Psoas muscle (tissue), 8 donors: ENCODE measurements at places on chromosomes 4 and X.

DNA sequence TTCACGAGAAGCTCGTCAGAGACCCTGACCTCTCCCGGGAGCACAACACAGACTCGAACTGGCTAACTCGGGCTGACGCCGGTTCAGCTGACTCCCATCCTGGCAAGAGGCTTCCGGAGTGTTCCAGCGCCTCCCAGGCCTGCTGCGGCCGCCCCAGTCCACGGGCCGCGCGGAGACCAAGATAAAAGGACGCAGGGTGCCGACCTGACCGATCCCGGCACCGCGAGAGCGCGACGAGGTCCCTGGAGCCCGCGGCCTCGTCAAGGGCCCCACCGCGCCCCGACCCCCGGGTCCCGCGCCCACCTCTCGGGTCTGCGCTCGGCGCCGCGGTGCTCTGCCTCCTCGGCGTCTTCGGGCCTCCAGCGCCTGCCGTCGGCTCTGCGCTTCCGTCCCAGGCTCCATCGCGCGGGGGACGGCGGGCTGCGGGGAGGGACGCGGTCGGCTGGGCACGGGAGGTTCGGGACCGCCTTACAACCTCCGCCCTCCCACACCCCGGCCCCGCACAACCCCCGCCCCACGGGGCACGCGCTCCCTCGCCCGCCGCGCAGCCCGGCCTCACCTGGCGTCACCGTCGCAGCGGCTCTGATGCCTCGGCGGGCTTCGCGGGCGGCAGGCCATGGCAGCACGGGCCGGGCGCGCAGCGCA lies 426 bp downstream of the SLBP start:
- no peaks in the 10 kb centered on the region for H3K27me3 ChIP-seq
- peak overlapping the region; percentile 98 for H3K27ac ChIP-seq

GRCh38 chr4:114780205-114780604 lies 181.6 kb downstream of the UGT8 start:
- H3K36me3 ChIP-seq: no peaks in the 10 kb centered on the region
- H3K27ac ChIP-seq: no peak overlapping the region
- no peak overlapping the region for H3K4me3 ChIP-seq
- DNase-seq: no peak
- H3K27me3 ChIP-seq: no peaks in the 10 kb centered on the region

DNA sequence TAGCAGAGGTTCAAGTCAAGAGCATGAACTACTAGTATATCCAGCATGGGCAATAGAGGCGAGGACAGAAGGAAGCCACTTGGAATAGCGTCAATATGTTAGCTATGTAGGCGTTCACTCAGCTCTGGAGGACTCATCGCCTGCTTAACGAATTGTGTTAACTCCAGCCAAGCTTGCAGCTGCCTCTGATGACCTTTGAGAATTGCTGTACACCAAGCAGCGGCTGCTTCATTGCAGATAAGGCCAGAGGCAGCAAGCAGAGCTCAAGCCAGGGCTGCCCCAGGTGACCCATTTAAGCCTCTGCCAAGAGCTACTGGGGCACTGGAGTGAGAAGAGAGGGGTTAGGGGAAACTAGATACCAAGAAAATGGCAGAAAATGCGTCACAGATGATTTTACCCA lies 160.2 kb upstream of the IGFBP7 start:
- H3K4me1 ChIP-seq: no peaks in the 10 kb centered on the region
- H3K27me3 ChIP-seq: no peaks in the 10 kb centered on the region
- H3K4me3 ChIP-seq: no peak overlapping the region
- no peak overlapping the region for H3K27ac ChIP-seq
- H3K36me3 ChIP-seq: no peaks in the 10 kb centered on the region
- no peak for DNase-seq

DNA sequence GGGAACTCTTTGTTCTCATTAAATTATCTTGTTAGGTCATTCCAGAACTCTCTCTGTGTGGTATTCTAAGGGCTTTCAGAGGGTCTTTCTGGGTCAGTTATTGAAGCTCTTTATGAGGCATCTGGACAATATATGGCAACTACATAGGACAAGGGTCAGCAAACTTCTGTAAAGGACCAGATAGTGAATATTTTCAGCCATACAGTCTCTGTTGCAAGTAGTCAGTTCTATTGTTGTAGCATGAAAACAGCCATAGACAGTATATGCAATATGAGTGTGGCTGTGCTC lies 35.1 kb downstream of the HADH start:
- H3K27me3 ChIP-seq: no peaks in the 10 kb centered on the region
- DNase-seq: no peak
- no peak overlapping the region for H3K27ac ChIP-seq
- peaks cover 2% of the 10 kb centered on the region for H3K36me3 ChIP-seq
